Immature natural killer cell (primary cell): ENCODE measurements at places on chromosomes 16 and 17. TPM values are rescaled to one million over a fixed set of nuclear protein-coding genes. Genes with fewer than 3 reads are reported as not detected.

The GRN gene
- polyA plus RNA-seq, result 103 TPM

- DNase-seq, result no peak
Measured at GRCh38 chr16:75066861-75067447, 49.6 kb downstream of the LDHD start.

DNA sequence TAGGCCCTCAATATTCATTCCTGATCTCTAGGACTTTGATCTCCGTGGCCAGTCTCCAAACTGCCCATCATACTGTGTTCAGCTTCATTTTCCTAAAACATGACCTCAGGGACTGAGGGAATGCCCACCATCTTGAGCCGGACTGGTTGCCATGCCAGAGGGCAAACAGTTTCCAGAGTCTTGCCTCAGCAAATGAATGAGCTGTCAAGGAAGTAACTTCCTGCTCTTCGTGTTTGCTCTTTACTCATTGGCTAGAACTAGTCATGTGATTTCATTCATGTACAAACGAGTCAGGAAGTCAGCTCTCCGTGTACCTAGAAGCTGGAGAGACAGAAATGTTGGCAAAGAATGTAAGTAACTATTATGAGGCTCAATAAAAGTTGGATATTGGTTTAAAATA is 50.2 kb downstream of the ANKFN1 start:
- DNase-seq, result no peak

The NPIPA7 gene
- polyA plus RNA-seq, result not detected

The AARS1 gene
- polyA plus RNA-seq, result 47.1 TPM

The CTRB1 gene
- polyA plus RNA-seq, result not detected

DNA sequence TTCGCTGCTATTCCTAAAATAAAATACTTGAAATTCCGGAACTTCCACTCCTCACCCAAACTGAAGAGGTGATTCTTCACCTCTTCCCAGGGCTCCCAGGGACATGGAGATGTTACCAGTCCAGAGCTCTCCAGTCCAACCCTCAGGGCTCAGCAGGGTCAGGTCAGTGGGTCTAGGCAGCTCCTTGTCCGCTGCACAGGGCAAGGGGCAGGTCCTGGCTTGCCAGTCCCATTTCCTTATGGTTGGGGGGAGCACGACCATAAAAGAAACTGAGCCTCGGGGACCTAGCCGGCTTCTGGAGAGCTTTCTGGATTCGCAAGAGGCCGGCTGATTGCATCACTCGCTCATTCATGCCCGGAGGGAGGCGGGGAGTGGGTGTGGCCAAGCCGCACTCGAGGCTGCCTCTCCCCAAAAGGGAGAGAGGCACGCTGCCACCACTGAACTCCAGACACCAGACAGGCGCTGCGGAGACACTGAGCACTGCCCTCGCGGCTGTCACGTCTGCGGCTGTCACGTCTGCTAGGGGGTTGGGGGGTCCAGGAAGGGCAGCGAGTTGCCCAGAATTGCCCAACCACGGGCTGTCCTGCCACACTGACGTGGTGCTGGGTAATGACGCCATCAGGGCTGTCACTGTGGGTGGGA is 15.8 kb downstream of the SLC7A5 start:
- DNase-seq, result peak; percentile 98

GRCh38 chr17:55887531-55887930 is 136.7 kb downstream of the PCTP start:
- DNase-seq, result no peak

The AATK gene
- 2.9 TPM for polyA plus RNA-seq

DNA sequence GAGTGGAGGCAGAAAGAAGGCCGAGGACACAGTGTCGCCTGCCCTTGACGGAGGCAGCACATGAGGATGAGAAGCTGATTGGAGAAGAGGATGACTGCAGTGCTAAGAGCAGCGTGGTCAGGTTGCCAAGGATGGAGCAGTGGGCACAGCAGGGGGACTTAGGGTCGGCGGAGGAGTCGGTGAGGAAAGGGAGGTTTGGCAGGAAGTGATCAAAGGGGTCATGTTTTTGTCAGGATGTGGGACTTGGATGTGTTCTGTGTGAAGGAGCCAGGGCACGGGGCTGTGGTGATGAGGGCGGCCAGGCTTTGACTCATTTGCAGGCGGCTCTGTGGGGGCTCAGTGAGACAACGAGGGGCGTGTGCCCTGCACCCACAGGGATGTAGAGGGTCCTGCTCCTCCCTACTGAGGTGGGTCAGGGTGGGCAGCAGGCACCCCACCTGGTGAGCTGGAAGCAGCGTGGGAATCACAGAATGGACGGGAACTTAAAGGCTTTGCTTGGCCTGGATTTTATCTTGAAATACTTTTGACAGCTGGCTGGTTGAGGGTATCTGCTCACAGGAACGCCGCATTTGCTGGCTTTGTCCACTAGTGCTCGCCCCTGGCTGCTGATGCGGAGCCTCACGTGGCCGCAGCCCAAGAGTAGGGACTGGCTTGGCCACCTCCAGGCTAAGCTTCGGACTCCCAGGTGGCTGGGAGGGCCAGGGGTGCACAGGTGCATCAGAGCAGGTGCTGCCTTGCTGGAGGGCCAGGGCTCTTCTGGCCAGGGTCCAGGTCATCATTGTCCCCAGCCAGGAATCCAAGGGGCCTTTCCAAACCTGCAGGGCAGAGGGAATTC is 6.0 kb downstream of the MPG start:
- peak; percentile 40 for DNase-seq

The PGP gene
- polyA plus RNA-seq, result 18.4 TPM

- DNase-seq, result no peak
Measured at GRCh38 chr17:31093866-31094599, 744 bp upstream of the NF1 start.
